ENCODE measurements at places on chromosomes 5 and 9. TPM values are rescaled to one million over a fixed set of nuclear protein-coding genes. Genes with fewer than 3 reads are reported as not detected.

DNA sequence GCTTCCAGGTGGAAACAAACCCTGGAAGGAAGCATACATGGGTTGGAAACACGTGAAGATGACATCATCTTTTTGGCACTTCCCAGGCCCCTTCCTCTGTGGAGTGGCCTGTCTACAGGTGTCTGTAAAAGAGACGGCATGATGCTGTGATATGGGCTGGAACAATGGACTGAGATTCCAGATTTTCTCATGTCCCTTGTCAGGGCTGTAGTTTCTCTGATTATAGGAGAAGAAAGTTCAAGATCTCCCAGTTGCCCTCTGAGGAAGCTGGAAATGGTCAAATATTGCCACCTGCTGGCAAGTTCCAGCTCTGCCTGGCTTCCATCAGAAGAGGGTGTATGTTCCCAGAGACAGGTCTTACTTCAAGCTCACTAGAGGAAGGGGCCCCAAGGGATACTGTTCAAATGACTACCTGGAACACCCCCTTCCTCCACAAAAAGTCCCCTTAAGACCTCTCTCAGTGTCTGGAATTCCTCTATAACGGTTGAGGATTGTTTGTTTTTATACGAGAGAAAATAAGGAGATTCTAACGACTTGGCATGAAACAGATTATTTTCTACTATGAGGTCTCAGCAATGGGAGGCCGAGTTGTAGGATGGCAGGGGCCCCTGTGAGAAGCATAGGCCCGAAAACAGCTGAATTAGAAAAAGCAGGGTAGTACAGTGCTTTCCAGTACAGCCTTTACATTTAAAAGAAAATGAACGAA, 7.3 kb upstream of the ANXA6 start:
- DNase-seq = peak; percentile 76

DNA sequence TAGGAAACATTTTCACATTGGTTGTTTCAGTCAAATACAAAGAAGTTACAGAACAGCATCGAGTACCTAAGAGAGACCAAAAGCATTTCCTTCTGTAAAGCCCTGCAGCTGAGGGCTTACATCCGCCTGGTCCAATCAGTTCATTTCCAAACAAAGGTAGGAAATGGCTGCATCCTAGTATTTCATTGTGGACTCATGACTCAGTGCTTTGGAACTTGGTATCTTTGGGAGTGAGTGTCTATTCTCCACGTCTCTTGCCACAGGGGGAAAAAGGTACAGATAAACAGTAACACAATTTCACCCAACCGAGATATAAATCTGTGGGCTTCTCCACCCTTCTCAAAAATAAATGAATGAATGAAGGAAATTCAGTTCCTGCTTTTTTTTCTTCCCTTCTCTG, 75.4 kb downstream of the NFIB start:
- no peak for DNase-seq

GRCh38 chr5:3844266-3844665, 248.6 kb downstream of the IRX1 start:
- DNase-seq = no peak

GRCh38 chr9:79193501-79194223, 378.1 kb upstream of the TLE4 start:
- DNase-seq = no peak

DNA sequence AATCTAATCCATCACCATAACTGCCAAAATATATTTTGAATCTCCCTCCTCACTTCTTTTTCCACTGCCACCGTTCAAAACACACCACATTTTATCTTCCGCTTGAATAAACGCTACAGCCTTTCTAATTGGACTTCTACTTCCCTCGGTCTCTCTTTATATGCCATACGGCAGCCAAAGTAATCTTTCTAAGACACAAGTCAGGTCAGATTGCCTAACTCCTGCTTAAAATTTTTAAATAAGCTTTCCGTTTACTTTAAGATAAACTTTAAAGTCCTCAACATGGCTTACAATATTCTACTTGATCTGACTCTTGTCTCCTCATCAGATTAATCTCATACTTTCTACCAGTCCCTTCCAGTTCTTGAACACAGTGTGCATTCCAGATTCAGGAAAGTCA, 9.7 kb downstream of the AFF4 start:
- DNase-seq = no peak

DNA sequence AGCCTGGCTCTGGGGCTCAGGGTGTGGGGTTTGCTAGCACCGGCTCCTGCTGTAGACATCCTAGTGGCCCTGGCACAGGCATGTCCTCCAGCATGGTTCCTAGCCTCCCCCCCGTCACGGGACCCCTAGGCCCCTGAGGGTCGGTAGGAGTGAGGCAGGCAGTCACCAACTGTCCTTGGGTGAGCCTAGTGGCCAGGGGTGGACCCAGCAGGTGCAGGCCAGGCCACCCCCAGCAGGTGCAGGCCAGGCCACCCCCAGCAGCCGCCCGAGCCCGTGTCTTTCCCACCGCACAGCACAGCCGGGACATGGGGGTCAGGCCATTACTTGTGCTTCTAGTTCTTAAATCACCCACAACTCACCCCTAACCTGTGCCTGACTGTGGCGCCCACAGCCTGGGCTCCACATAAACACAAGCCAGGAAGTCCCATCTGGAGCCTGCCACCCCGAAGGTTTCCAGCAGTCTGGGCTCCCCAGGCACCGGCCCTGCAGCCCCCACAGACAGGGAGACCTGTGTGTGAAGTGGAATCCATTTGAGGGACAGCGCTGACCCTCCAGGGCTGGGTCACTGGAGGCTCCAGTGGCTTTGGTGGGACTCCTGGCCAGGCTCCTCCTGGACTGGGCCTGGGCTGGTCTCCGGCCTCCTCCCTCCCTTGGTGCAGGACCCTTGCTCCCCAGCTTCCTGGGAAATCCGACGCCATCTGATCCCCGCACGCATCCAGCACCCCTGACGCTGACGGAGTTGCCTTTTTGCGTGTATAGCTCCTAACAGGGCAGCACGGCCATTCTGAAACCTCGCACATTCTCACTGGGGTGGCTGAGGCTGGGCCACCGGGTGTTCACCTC, 114.1 kb upstream of the LPCAT1 start:
- DNase-seq = no peak

GRCh38 chr5:93062548-93062947, 518.5 kb downstream of the NR2F1-AS1 start:
- no peak for DNase-seq

DNA sequence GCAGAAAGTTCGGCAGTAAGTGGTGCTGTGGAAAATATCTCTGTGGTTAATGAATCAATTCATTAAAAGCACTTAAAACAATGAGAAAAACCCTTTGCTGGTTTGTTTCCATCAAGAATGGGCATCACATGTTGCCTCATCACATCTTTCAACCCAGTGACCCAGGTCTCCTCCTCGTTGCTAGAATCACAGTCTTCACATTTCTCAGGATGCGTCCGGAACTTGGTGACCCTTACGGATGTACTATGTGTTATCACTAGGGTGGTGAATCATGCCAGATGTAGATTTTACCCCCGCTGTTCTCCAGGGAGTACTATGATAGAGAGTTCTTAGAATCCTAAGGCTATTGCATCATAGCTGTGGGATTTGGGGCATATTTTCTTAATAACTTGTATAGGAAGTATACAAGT, 217.9 kb upstream of the KLF4 start:
- DNase-seq = peak; percentile 38

DNA sequence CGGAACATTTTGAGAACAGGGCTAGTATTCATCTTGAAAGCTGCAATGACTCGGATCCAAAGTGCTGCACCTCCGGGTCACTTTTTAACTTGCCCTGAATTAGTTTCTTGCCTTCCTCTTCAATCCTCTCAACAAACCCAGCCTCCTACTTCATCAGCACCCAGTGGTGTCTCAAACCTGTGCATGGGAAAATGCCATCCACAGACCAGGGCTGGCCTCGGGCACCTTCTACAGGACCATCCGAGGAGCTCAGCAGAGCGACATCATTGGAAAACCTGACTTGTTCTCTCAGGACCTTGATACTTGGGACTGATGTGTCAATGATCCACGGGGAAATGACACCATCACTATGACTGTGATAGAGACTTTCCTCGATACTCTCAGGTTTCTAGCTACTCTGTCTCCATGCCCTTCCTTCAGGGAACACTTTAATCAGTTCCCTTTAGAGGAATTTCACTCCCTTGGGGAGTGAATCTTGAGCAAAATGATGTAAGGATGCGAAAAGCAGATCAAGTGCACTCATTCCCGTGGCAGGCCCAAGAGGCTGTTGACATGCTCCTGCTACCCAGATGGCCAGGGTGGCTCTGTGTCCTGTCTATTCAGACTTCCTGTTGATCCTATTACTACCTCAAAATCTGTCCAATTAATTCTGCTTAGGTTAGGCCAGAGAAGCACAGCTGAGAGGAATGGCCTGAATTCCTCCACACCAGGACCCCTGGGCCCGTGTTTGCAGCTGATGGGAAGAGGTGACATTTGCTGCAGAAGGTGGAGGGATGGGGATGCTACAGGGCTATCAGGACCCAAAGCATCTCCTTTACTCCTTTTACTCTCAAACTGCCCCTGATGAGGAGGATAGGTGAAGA, 96.5 kb upstream of the SLC25A48 start:
- DNase-seq = no peak

DNA sequence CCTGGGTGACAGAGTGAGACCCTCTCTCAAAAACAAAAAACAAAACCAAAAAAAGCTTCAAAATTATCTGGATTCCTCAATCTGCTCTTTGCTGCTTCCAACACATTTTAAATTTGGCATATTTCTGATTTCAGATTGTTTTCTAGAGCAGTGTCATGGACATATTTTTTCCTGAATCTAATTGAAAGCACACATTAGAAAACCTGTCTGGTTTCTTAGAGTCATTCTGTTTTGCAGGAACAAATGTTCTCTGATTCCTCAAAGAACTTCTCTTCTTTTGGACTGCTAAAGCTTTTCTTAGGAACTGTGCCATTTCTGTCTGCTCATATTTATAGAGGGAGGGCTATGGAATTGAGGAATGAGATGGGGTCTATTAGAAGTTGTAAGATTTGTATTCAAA, 81.6 kb downstream of the RAI14 start:
- DNase-seq = no peak

GRCh38 chr9:91211414-91211813, 150.3 kb downstream of the AUH start:
- no peak for DNase-seq

DNA sequence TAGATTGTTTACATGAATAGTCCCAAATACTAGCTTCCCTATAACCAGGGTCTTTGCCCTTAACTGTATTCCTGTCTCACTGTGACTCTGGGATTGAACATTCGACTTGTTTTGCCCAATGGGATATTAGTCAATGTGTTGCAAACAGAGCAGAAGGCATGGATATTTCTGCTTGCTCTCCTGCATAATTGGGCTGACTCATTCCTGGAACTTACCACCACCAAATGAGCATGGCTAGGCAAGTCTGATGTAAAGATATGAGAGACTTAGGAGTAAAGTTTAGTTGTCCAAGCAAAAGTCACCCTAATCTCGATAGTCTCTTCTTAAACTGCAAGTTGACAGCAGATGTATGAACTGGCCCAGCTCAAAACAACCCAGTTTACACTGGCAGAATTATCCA, 273.5 kb upstream of the CCNG1 start:
- DNase-seq = no peak

- DNase-seq = no peak
These were observed 7.3 kb downstream of the CACFD1 start for GRCh38 chr9:133467101-133467500.

GRCh38 chr5:42057254-42057690, 132.2 kb downstream of the FBXO4 start:
- DNase-seq = no peak

The NRG2 gene
- total RNA-seq = 14.0 TPM

The SPATA24 gene
- total RNA-seq = 14.6 TPM

The TAF11L6 gene
- total RNA-seq = not detected

The PIP5KL1 gene
- not detected for total RNA-seq

The SLC4A9 gene
- total RNA-seq = not detected

The SELENOP gene
- total RNA-seq = 724 TPM

The CARD9 gene
- 2.7 TPM for total RNA-seq

All from adrenal gland (tissue), 19 donors.